ENCODE measurements at places on chromosomes 16 and 17.

GRCh38 chr17:79779084-79779529 is 1.2 kb downstream of the CBX2 start:
- no peak for DNase-seq

GRCh38 chr17:82807101-82807500 is 32.7 kb downstream of the ZNF750 start:
- DNase-seq: no peak

DNA sequence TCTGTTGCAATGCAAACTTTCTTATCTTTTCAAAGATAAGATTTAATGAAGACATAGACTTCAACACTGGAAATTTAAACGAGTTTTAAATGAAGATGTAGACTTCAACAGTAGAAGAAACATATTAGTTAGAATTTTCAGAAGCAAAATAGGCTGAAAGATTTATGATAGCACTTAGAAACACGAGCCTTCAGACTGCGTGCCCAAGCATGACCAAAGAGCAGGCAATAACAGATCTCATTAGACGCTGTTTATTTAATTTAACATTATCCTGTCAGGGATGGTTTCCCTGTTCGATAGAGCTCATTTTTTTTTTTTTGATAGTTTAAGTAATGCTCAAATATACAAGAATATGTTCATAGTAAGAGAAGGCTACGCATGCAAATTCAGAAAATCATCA is 604.7 kb upstream of the SOX9 start:
- no peak for DNase-seq

GRCh38 chr17:77737442-77738265 is 220.8 kb upstream of the TNRC6C start:
- DNase-seq: no peak

GRCh38 chr17:83099570-83100181 is 20.3 kb downstream of the METRNL start:
- no peak for DNase-seq

DNA sequence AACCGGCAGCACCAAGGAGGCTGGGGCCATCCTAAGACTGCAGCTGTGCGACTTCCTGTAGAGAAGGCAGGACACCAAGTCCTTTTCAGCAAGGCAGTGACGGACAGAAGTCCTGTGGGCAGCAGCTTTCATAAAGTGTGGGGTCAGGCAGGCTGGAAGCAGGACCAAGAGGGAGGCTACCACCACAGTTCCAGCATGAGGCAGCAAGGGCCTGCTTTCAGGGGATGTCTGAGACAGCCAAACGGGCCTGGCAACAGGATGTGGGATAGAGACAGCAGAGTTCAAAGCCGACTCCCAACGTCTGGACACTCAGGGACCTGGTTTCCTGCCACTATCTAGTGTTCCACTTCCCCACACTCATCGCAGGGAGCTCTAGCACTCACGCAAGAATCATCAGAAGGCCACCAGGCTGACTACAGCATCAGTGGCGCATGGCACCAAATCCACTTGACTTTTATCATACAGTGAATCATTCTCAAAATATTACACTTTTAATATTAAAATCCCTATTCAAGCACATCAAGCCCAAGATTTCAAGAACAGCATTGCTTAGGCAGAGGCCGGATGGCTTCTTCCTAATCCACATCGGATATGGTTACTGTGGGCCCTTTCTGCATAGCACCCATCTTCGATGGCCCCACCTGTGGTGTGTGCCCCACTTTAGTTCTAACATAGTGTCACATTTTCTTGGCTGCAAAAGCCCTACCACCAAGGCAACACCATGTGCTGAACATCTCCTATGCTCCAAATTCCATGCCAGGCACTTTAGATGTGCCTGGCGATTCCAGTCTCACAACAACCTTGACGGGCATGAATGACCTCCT is 5.2 kb downstream of the USP7 start:
- no peak for DNase-seq

- DNase-seq: no peak
These were observed 530 bp downstream of the CCL17 start for GRCh38 chr16:57405097-57405496.

DNA sequence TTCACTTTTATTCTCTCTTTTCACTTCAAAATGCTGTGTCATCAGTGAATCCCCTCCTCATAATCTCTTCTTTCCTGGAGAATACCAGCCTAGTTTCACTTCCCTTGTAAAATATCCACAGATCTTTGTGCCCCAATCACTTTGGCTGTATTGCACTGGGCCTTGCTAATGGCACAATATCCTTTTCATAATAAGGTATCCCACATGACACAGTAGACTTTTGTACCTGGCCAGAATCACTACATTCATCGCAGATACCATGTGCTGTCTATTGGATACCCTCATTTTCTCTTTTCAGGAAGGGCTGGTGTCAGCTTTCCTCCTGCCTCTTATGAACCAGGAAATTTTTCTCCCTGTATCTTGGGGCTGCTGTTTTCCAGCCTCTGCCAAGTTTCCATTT is 25.7 kb upstream of the TOX3 start:
- DNase-seq: no peak

DNA sequence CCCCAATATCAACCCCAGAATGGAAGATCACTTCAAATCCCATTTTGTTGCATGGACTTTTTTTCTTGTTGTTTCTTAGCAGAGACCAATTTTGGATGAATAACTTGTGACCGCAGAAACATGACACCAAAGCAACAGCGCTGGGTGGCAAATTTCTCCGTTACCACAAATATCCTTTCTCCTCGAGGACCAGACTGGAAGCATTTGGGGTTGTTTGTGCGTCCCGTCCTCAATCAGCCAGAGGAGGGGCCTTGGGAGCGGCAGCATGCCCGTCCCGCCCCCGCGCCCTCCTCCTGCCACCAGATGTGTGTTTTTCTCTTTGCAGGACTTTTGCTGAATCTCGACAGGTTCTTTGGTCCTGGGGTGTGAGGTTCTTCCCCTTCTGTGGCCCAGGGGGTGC is 282.5 kb upstream of the FOXF1 start:
- DNase-seq: no peak

- DNase-seq: no peak
These were observed 6.5 kb downstream of the GLIS2 start for GRCh38 chr16:4322121-4323052.

GRCh38 chr17:61155590-61156237 is 243.9 kb upstream of the TBX2 start:
- no peak for DNase-seq

- no peak for DNase-seq
These were observed 39.3 kb downstream of the MSI2 start for GRCh38 chr17:57295526-57296023.

DNA sequence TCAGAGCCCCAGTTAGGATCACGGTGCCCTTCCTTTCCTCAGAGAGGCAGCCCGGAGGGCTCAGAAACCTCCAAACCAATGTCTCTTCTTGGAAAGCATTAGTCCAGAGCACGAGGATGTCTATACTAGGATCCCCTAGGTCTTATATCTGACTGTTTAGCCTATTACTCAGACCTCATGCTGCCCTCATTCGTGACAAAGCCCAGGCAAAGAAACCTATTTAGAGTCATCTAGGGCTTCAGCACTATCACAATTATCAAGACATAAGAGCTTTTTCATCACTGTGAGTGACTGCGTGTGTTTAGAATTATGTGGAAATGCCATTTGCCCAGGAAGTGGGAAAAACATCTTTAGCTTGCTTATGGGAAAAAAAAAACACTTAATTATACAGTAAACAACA is 159.8 kb upstream of the NOL11 start:
- DNase-seq: no peak

DNA sequence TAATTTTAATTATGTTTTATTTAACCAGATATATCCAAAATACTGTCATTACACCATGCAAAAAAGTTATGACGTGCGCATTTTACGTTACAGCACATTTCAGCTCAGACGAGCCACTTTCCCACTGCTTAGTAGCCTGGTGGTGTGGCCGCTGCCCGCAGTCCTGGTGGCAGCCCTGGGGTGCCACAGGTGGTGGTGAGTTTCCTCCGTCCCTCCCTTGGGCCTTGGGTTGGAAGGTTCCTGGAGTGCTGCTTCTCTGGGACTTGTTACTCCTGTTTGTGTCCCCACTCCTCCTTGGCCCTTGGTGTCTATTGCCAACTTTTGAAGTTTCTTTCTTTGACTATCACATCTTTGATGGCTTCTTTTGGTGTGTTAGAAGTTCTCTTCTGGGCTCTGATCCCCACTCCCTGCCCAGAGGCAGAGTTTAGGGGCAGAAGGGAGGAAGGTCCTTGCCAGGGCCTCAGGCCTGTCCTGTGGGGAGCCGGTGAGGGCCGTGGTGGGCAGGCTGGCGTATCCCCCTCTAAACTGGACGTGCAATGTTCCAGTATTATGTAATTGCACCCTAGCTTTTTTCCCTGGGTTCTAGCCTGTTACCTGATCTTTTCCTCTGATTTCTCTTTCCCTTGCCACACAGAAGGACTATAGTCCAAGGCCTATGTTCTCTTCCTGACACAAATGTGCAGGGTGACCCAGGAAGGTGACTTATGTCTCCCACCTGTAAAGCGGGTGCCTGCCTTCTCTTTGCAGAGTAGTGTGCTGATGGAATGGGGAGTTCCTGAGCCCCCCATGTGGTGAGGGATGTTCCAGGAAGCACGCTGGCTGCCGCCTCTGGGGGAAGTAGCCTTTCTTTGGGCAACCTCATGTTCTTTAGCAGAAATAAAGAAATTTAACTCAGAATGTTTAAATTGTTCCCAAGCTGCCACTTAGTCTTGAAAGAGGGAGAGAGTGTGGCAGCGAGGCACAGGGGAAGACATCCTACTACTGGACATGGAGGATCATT is 8.4 kb downstream of the MPRIP start:
- DNase-seq: no peak

Data from cerebellum (tissue), 4 donors.